Left renal pelvis (tissue), 4 donors: ENCODE measurements at places on chromosomes 13 and 19.

GRCh38 chr13:48542581-48543341, 9.9 kb upstream of the RCBTB2 start:
- DNase-seq: no peak

DNA sequence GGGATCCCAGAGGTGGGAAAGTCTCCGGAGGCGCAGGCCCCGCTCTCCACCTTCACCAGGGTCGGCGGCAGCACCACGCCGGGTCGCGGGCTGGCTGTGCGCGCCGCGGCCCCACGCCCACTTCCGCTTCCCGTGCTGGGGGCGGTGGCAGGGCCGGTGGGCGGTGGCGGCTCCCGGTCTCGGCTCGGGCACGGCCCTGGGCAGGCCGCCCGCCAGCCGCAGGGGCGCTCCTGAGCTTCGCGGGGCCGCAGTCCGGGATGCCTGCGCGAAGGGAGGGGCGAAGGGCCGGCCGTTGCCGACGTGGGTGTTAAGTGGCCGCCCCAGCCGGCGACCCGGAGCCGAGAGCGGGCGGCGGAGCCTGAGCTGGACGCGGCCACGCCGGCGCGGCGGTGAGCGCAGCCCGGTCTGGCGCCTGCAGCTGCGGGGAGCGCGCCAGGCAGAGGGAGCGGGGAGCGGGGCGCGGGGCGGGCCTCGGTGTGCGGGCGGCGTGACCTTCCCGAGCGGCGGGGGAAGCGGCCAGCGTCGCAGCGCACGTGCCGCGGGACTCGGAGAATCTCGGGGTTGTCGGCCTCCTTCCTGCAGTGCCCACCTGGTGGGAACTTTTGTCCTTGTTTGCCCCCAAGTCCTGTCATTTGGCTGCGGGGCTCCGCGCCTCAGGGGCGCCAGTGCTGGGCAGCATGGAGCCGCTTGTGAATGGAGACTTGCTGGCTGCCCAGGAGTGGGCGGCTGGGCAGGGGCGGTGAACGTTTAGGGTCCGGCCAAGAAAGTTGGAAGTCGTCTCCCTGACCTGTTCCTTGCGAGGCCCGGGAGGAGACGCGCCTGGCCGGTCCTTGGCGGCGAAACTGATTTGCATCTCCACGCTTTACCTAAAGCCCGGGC, at the start of gene SLC25A15:
Gene SLC25A15, plus strand, starts transcription at position 337 of the 879 bp plus-strand sequence. CDS start 3,616 bp downstream, outside the sequence.
- peak; percentile 39 for DNase-seq

DNA sequence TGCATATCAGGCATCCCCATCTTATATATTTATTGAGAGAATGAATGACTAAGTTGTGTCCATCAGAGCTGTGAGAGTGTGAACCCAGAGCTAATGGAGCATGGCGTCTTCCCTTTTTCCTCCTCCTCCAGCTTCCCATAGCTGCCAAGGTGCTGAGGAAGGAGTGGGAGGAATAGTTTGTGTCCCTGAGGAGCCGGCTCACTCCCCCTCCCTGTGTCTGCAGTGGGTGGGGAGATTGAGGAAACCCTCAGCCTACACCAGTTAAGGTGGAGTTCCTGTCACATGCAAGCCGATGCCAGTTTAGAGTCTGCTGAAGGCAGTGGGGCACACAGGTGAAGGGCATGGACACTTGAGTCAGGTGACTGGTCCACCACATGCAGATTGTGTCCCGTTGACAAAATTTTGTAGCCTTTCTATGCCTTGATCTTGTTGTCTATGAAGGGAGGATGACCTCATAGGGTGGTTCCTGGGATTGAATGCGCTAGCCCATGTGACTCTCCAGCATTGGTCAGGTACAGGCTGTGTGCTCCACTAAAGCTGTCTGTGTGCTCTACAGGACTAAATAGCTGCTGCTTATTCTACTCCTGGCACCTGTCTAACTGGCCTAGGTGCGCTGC, 47.6 kb upstream of the GPI start:
- DNase-seq: no peak

DNA sequence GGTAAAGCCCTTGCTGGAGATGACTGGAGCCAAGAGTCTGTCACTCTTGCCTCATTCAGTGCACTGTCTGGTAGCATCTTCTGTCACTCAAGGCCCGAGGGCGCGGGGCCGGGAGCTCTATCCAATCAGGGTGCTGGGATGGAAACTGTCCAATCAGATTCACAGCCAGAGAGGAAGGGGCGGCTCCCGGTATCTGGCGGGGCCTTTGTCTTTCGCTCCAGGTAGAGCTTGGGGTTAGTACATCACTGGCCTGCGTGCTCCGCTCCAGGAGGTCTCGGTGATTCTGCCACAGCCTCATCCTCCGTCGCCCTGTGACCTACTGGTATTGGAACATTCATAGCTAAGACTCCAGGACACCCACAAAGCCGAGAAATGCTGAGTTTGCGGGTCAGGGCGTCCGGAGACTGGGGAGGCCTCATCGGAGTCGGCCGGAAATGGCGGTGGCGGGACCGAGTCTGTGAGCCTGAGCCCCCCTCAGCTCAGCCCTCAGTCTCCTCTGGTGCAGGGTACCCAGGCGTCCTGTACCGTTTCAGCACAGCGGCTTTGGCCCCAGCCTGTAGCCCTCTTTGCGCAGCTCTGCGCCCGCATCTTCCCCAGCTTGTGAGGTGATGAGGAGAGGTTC, 20.6 kb upstream of the ZNF430 start:
- peak; percentile 90 for DNase-seq

DNA sequence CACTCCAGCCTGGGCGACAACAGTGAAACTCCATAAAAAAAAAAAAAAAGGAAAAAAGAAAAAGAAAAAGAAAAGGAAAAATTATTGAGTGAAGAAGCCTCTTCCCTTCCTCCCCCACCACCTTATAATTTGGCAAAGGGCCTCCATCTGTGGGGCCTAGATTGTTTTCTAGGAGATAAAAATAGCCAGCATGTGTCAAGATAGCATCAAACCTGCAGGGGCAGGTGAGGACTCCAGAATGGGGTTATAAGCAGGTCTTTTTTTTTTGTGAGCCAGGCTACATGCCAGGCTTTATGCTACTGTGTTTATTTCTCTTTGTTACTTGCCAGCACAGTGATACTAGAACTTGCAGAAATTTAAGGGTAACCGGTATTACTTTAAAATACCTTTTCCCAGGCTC, 11.7 kb upstream of the TRIM13 start:
- no peak for DNase-seq

- DNase-seq: no peak
Measured at GRCh38 chr19:44512326-44513298, 12.3 kb upstream of the ZNF180 start.

DNA sequence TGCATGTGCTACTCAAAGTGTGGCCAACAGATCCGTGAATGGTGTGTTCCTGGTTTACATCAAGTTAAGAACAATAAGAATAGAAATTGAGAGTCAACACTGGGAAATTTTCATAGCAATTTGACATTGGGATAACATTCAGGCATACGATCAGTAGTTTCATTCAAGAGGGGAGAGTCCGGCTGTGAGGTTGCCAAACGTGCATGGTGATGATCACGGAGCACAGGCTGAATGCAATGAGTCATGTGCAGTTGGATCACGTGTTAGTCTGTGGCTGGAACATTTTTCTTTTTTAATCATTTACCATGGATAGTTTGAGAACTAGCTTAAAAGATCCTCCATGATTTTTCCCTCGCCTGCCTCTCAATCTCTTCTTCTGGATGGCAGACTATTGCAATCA, 2.5 kb upstream of the DCT start:
- DNase-seq: no peak

- no peak for DNase-seq
Measured at GRCh38 chr13:106455777-106456176, 79.7 kb downstream of the EFNB2 start.

DNA sequence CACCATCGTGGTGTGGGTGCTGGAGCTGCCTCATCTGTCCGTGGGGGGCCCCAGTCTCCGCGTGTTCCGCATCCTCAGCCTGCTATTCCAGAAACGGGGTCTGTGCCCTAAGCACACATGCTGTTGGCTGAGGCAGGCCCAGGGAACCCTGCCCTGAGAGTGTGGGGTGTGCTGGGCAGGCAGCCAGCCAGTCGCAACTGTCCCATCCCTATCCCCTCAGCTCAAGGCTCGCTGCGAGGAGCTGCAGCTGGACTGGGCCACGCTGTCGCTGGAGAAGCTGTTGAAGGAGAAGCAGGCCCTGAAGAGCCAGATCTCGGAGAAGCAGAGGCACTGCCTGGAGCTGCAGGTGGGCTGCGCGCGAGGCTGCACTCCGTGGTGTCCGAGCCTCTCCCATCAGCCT, 21.9 kb downstream of the PLEKHJ1 start:
- DNase-seq: no peak
